ENCODE measurements at places on chromosomes 6 and 20.

- no peak for DNase-seq
Measured at GRCh38 chr20:38083338-38084048, 49.9 kb downstream of the RPRD1B start.

GRCh38 chr6:120853489-120853888, 480.8 kb downstream of the TBC1D32 start:
- no peak for DNase-seq

DNA sequence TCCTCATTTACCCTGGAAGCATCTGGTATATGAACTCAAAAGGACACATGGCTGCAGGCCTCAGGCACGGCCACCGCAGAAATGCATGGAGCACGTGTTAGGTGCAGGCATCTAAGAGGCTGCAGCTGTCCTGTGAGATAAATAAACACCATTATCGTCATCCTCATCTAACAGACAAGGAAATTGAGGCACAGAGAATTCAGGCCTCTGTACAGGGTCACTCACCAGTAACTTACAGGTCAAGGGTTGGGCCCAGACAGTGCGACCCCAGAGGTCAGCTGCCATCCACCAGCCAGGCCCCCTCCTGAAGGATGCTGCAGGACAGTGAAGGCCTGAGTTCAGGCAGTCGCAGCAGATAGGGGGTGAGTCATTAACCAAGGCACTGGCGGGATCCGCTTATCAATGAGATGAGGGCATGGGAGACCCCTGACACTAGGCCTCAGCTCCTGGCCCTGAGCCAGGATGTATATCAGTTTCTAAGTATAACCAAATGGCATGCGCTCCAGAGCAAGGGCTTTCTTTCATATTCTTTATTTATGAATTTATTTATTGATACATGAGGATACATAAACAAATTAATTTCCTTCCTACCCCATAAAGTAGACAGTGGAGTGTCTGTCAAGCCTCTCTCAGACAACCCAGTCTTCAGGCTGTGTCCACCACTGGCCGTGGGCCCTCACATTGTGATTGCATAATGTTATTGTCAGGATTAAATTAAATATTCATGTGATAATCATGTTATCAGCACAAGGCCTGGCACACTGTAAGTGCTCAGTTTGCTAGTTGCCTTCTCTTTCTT, 316.9 kb downstream of the QKI start:
- DNase-seq = no peak

- no peak for DNase-seq
Measured at GRCh38 chr20:50358971-50359370, 151.2 kb upstream of the PTPN1 start.

DNA sequence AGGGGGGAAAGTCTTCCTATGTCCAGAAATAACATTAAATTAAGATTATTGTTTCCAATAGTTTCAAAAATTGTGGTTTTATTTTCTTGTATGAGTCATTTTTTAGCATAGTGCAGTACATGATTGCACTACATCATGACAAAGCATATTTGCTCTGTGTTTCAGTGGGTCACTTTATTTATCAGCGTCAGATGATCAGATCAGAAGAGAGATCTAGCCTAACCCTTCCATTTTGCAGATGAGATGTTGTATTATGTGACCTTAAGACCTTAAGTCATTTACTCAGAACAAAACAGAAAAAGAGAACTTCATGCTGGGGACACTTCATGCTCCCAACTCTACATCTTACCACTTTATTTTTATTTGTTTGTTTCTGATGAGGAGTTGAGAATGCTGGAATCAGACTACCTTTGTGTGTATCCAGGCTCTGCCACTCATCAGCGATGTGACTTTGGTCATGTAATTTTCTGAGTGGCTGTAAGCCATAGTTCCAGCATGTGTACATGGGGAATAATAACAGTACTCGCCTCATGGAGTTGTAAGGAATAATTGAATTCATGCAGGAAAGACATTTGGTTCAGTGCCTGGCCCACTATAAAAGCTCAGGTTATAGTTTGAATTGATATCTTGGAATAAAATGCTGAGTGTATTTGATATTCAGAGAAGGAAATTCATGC, 13.5 kb downstream of the EYA4 start:
- DNase-seq = no peak

GRCh38 chr6:7145885-7146828, 38.4 kb downstream of the RREB1 start:
- peak; percentile 72 for DNase-seq

GRCh38 chr20:24840121-24840713, 108.9 kb upstream of the CST7 start:
- no peak for DNase-seq

DNA sequence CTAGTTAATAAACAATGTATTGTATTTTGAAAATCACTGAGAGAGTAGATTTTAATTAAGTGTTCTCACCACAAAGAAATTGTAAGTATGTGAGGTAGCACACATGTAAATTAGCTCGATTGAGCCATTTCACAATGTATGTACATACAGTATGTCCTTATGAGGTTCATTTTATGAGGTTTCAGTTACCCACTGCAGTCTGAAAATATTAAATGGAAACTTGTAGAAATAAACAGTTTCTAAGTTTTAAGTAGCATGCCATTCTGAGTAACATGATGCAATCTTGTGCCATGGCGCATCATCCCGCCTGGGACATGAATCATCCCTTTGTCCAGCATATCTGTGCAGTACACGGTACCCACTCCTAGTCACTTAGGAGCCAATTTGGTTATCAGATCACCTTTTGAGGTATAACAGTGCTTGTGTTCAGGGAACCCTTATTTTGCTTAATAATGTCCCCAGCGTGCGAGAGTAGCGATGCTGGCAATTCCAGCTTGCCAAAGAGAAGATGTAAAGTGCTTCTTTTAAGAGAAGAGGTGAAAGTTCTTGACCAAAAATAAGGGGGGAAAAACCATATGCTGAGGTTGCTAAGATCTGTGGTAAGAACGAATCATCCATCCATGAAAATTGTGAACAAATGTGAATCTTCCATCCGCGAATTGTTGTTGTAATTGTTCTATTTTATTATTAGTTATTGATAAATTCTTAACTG, 64.7 kb downstream of the KCNS1 start:
- DNase-seq = no peak

DNA sequence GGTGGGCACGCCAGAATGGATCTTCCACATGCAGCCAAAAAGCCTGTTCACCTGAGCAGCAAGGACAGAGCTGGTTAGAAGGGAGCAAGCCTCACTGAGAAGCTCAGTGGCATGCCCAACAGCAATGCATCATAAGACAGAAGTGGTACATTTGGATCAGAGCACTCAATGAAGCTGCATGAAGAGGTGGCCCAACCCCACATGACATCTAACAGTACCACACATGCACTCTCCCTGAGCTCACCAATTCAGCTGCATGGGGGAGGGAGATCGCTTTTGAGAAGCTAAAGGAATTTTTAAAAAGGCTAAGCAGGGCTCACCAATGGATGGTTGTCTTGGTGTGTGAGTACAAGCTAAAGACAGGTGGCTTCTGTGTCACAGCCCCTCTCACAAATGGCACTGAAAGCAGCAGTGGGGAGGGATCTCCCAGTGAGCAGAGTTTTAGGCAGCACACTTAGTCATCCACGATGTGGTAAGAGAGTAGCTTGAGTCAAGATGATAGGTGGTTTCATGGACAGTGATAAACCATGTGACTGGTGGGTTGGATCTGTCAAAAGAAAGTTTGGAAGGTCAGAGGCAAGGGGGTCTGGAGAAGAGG, 166.6 kb upstream of the TAB2 start:
- DNase-seq = no peak

- no peak for DNase-seq
Measured at GRCh38 chr6:12266571-12266970, 23.6 kb upstream of the EDN1 start.

DNA sequence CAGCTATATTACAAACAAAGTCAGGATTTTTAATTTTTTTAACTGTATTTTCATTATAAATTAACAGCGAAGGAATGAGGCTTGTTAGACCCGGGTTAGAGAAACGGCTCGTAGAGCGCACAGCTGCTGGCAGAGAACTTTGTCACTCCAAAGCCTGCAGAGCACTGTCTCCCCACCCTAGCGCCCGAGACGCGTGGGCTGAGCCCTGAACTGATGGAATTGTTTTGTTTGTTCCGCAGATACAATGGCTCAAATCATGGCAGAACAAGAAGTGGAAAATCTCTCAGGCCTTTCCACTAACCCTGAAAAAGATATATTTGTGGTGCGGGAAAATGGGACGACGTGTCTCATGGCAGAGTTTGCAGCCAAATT, 810 bp downstream of the LAMP5 start:
- DNase-seq = peak; percentile 26

DNA sequence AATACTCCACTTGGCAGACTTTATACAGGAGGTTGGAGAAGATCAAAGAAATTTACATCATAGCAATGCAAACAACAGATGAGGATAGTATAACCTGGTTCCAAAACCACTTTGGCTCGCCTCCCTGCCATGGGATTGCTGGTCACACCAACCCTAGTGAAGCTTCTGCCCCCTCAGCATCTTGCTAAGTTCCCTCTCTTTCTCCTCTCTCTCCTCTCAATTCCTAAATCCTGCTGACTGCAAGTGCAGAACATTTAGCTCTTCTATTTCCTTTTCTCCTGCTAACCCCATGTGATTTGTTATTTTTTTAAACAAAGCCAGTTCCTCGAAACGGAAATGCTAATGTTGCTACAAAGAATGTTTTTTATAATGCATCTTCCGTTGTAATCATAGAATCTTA, 50.3 kb upstream of the LY86 start:
- DNase-seq = no peak

DNA sequence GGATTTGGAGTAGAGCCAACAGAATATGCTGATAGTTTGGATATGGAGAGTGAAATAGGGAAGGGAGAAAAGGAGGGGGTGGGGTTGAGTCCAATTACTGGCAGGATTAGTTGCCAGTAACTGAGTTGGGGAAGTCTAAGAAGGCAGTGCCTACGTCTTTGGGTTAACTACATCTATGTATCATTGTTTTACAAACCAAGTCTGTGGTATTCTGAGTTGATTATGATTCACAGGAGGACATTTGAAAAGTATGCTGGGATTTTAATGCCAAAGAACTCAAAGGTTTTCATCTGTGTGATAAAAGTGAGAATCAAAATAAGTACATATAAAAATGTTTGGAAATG, 14.7 kb downstream of the DSE start:
- DNase-seq = no peak

DNA sequence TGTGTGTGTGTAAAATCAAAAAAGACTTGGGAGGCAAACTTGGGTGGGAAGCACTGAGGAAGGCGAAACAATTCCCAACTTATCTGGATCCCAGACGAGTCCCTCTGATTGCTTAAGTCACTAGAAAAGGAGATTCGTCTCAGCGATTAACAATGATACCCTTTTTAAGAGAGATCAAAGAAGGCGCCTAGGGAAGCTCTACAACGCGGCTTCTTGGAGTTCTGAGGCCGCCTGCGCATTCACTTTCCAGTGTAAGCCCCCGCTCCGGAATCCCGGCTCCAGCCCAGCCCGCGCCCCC, 8.7 kb upstream of the TBX18 start:
- DNase-seq = no peak

GRCh38 chr20:48308232-48308781, 519.5 kb downstream of the PREX1 start:
- no peak for DNase-seq

- DNase-seq = no peak
Measured at GRCh38 chr6:166569206-166569605, 17.3 kb downstream of the RAMACL start.

DNA sequence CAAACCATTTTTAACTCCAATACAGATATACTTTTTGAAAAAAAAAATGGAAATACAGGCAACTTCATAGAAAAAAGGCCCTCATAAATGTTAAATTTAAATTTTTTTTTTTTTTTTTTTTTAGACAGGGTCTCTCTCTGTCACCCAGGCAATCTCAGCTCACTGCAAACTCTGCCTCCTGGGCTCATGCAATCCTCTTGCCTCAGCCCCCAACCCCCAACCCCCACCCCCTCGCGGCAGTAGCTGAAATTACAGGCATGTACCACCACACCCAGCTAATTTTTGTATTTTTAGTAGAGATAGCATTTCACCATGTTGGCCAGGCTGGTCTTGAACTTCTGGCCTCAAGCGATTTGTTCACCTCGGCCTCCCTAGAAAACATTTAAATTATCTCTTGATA, 12.8 kb upstream of the ULBP3 start:
- no peak for DNase-seq

DNA sequence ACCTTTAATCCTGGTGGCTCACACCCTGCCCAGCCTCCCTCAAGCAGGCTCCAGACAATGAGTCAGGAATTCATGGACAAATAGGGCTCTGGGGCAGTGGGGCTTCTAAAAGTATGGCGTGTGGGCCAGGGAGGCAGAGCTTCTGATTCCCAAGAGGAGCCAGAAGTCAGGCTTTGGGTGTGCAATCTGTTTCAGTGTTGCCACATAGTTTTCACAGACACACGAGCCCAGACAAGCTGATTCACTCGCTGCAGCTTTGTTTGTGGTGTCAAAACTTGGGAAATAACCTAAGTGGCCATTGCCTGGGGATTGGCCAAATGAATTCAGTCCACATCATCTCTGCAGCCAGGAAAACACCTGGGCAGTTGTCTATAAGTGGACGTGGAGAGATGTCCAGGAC, 9.2 kb downstream of the PEDS1 start:
- DNase-seq = no peak

DNA sequence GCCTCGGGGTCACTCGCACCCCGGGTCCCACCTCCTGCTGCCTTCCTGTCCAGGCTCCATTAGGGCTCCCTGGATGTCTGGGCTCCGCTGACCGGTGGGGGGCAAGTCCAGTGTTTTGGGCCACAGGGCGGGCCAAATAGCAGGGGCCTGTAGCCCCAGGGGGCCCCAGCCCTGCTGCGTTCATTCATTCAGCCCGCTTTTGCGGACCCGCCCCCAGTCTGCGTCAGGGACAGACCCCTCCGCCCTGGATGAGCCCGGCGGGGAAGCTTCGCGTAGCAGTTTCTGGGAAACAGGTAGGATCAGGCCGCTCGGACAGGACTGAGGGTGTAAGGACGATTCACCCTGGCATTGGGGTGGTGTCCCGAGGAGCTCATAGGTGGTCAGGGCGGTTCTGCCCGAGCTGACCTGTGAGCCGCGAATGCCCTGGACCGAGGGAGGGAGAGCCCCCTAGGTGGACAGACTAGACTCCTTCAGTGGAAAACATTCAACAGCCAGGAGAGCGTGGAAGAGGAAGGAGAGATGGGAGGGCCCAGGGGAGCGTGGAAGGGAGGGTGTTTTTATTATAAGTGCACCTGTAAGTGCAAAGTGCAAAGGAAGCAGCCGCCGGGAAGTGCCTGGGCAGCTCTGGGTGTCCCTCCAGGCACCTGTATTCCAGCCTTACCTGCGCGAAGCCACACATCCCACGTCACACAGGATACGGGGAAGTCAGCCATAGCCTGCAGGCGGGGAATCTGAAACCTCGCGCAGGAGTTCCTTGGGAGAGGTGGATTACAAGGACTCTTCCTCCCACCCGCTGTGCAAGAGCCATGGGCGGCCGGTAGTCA, 662 bp downstream of the ENTPD6 start:
- DNase-seq = peak; percentile 76

Data from NCI-H510A treated with DMSO at 0.1 percent for 48 hours (cell line).